ENCODE measurements at places on chromosomes 2 and 18.

DNA sequence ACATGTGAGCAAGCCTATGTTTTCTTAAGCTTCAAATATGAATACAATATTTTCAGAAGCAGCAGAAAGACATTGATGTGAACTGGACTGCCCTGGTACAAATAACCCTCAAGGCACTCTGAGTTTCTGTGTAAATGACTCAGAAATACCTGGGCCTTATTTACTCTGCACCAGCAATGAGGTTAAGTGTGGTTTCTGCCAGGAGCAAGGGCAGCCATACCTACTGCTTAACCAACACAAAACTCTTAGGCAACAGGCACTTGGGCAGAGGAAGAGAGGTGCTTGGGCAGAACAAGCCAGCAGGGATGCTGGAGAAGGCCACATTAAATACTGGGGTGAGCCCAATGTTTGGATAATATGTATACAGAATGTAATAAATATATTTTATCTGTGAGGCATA lies 29.4 kb upstream of the ARL5A start:
- DNase-seq = no peak

DNA sequence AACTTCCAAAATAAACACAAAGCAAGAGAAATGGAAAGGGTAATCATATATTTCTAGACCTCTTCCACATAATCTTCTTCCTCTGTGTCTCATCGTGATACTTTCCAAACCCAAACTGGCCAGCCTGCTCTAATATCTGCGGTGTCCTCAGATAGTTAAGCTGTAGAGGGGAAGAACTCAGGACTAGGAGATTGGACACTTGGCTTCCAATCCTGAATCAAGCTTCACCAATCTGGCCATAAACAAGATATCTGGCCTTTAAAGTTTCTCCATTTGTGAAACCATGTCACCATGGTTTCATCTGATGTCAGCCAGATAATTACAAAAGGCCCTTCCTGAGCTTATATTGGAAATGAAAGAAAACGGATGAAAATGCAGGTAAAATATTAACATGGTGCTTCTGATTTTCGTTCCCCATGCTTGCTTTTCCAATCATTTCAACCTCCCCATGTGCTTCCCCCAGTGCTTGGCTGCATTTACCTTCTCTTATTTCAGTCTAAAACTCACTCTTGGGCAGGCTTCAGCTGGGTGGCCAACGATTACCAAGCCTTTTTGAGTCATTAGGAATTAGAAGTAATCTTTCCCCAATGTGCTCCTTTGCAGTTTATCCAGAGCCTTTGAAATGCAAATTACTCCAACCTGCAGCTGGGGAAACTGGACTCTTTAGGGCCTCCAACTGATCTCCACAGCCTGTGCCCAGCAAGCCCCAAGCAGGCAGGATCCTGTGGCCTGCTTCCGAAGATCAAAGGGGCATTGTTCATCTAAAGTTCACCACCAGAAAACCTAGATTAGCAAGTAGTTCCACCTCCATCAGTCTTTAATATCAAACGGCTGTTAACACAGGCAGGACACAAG lies 44.5 kb upstream of the MYCN start:
- no peak for DNase-seq

- DNase-seq = no peak
These were observed 553.0 kb upstream of the SYT4 start for GRCh38 chr18:43830303-43830702.

DNA sequence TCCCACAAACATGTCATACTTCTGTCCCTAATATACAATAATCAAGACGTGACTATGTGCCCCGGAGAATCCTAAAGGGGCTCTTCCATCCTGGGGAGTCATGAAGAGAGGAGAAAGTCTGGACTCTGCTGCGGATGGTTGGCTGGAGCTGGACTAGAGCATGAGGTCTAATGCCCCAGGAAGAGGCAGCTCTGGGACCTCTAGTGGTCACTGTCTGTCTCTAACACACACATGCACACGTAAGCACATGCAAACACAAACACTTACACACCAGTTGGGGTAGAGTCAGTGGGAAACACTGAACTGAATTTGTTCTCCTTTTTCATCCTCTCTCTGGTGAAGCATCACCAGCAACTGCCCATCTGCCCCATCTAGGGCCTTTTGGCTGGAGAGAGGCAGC lies 271.6 kb downstream of the TDRD15 start:
- peak; percentile 10 for DNase-seq

GRCh38 chr2:118813111-118813510 lies 34.3 kb downstream of the EN1 start:
- DNase-seq = no peak

DNA sequence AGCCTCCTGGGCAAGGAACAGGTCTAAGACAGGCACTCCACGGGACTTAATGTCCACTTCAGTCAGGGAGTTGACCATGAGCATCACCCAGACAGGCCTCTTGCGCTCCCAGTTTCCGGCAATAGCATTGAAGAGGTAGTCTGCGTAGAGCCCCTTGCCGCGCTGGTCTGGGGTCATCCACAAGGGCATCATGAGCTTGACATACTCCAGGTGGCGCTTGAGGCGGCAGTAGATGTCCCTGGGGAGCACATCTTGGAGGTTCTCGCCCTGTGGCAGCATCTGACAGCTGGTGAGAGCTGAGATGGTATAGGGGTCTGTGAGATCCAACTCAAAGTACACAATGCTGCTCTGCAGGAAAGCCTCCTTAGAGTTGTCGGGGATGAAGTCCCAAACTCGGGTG lies 10.6 kb downstream of the TRABD2A start:
- DNase-seq = peak; percentile 46

DNA sequence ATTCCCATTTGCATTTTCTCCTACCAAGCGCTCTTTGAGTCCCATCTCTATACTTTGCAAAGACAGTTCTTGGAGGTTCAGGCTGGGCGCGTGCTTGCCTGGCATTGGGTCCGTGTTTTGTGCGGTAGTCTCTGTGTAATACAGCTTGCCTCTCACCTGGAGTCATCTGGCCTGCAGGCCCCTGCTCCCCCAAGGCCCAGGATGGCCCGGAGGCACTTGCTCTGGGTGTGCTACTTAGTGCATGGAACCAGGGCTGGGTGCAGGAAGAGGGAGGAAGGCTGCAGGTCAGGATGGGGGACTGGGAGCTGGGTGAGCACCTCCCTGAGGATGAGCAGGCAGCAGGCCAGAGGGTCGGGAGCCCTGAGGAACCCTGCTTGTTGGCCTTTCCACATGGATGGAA lies 220.9 kb downstream of the LDLRAD4 start:
- DNase-seq = no peak

- no peak for DNase-seq
These were observed 144.0 kb downstream of the EML6 start for GRCh38 chr2:54867457-54867856.

Data from NAMALWA (cell line).